NCI-H2171 treated with DMSO at 0.1 percent for 48 hours (cell line): ENCODE measurements at places on chromosomes 1 and 21.

GRCh38 chr1:78096976-78097375 is 51.2 kb downstream of the GIPC2 start:
- no peak for DNase-seq

- DNase-seq, result no peak
Measured at GRCh38 chr1:4970532-4970931, 316.1 kb downstream of the AJAP1 start.

- DNase-seq, result no peak
Measured at GRCh38 chr1:156241311-156241811, 623 bp upstream of the BGLAP start.

GRCh38 chr21:43343095-43343991 is 83.6 kb downstream of the SIK1 start:
- no peak for DNase-seq

GRCh38 chr1:230130172-230130944 is 63.3 kb downstream of the GALNT2 start:
- peak; percentile 14 for DNase-seq

DNA sequence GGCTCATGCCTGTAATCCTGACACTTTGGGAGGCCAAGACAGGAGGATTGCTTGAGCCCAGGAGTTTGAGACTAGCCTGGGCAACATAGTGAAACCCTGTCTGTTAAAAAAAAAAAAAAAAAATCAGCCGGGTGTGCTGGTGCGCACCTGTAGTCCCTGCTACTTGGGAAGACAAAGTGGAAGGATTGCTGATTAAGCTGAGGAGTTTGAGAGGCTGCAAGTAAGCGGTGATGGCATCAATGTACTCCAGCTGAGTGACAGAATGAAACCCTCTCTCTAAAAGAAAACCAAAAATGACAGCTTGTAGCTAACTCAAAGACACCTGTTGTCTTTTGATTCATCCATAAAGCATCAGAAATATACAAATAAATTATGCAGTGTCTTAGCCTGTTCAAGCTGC is 31.8 kb downstream of the SIPA1L2 start:
- DNase-seq, result no peak

GRCh38 chr1:32182060-32182459 is 2.6 kb downstream of the TXLNA start:
- DNase-seq, result no peak

DNA sequence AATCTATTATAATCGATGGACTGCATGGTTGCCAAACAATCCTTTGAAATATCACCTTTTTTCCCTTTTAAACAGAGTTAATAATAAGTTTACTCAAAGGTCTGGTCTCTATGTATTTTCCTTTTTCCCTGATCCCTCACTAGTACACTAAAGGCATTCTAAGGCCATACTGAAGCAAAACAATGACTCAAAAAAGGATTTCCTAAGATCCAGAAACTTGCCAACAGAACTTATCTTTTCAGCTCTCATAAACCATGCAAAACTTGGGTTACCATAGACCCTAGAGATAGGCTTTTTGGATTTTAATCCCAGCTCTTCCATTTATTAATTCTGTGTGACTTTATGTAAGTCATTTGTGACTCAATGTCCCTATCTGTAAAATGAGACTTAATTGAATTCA is 77.1 kb downstream of the IFI44 start:
- DNase-seq, result no peak

GRCh38 chr1:109785446-109786111 is 21.9 kb upstream of the EPS8L3 start:
- DNase-seq, result no peak

- DNase-seq, result no peak
Measured at GRCh38 chr1:23477359-23478144, 6.4 kb downstream of the ASAP3 start.

GRCh38 chr1:175195798-175196197 is 3.2 kb upstream of the KIAA0040 start:
- no peak for DNase-seq

- DNase-seq, result no peak
Measured at GRCh38 chr1:148307583-148308185, 155.6 kb upstream of the NBPF11 start.

GRCh38 chr1:58618303-58618702 is 41.3 kb upstream of the TACSTD2 start:
- no peak for DNase-seq

- no peak for DNase-seq
Measured at GRCh38 chr1:12770620-12771019, 2.9 kb upstream of the PRAMEF12 start.

- DNase-seq, result no peak
Measured at GRCh38 chr21:24781146-24781545, 826.1 kb downstream of the MRPL39 start.

DNA sequence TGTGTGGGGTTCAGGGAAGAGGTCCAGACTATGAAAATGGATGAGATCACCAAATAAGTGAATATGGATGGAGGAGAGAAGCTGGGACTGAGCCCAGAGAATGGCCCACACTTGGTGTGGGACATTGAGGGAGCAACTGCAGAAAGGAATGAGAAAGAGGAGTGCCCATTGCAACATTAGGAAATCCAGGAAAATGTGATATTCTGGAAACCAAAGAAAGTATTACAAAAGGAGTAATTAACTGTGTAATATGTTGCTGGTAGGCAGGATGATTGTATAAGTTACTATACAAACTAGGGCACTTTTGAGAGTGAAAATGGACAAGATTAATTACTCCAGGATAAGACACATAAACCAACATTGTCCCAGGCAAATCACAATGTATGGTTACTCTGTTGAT is 59.8 kb upstream of the ARTN start:
- no peak for DNase-seq
